ENCODE measurements at places on chromosomes 3 and 15.
A peak's percentile ranks its signal among the peaks of the same experiment; 100 is the strongest.

GRCh38 chr3:46052531-46052930 lies 25.2 kb upstream of the XCR1 start:
- DNase-seq, result no peak

DNA sequence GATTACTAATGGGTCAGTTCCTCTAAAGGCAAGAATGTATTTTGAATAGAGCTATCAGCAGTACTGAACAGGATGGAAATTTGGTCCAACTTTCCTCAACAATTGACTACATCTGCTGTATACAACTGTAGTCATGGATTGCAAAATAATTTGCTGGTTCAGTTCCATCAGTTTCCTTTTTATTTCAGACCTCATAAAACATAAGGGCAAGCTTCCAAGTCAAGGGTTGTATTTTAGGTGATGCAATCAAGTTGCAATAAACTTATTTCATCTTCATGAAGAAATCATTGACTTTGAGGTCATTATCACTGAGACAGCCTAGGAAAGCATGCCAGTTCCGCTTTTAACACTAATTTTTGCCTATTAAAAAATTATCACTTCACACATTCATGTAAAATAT lies 90.4 kb upstream of the TSEN2 start:
- no peak for DNase-seq

- DNase-seq, result no peak
Measured at GRCh38 chr3:171660188-171660587, 150.1 kb downstream of the PLD1 start.

- peak; percentile 85 for DNase-seq
Measured at GRCh38 chr15:41606997-41607396, 48.0 kb downstream of the TYRO3 start.

- DNase-seq, result no peak
Measured at GRCh38 chr15:80507131-80507530, 102.9 kb downstream of the ARNT2 start.

DNA sequence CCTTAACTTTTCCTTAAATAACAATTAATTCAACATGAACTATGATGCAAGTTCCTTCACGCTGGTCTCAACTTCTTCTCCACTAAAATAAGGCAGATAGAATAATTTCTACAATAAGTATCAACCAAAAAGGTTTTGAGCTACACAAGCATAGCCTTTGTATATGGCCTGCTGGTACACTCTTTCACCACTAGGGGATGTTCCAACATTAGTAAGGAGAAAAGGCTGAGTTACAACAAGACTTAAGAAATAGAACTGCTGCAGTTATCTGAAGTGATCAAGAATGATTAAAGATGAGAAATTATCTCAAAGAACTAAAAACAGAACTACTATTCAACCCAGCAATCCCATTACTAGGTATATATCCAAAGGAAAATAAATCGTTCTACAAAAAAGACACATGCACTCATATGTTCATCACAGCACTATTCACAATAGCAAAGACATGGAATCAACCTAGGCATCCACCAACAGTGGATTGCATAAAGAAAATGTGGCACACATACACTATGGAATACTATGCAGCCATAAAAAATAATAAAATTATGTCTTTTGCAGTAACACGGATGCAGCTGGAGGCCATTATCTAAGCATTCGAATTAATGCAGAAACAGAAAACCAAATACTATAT lies 14.4 kb downstream of the ATP13A3 start:
- peak; percentile 70 for DNase-seq

- DNase-seq, result peak; percentile 63
Measured at GRCh38 chr3:157089455-157090221, 70.3 kb downstream of the CCNL1 start.

GRCh38 chr15:78159395-78159794 lies 10.2 kb downstream of the IDH3A start:
- DNase-seq, result no peak

- DNase-seq, result no peak
Measured at GRCh38 chr3:143266511-143266910, 146.9 kb downstream of the CHST2 start.

GRCh38 chr15:67396114-67396513 lies 124.8 kb upstream of the C15orf61 start:
- no peak for DNase-seq

DNA sequence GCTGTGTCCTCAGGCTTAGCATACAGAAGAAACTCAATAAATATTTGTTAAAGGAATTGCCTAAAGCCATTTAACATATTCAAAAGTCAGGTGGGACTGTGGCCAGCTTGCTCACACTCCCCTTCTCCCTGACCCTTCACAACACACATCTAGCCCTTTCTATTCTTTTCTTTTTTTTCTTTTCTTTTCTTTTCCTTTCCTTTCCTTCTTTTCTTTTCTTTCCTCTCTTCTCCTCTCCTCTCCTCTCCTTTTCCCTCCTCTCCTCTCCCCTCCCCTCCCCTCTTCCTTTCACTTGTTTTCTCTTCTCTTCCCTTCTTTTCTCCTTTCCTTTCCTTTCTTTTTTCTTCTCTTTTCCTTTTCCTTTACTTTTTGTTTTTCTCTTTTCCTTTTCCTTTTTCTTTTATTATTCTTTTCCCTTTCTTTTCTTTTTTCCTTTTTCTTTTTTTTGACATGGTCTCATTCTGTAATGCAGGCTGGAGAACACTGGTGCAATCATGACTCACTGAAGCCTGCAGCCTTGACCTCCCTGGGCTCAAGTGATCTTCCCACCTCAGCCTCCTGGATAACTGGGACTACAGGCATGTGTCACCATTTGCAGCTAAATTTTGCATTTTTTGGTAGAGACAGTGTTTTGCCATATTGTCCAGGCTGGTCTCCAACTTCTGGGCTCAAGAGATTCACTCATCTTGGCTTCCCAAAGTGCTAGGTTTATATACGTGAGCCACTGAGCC lies 377.8 kb downstream of the GRM7 start:
- DNase-seq, result peak; percentile 10

DNA sequence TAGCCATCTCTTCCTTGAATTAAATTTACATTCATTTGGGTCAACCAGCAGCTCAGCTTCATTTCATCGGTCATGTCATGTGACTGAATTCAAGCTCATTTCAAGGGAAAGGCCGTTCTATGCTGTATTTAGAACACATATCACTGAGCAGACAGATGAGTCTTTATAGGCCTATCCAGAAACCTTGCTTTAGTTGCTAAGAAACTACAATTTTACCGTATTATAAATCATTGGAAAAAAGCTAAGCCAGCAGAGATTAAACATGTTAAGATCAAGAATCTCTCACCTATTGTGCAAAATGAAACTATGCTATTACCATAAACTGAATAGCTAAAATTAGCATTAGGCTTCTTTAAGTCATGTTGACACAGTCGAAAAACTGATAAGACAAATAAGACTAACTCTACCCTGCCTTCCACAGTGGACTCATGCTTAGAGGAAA lies 2.2 kb downstream of the NPTN start:
- no peak for DNase-seq

DNA sequence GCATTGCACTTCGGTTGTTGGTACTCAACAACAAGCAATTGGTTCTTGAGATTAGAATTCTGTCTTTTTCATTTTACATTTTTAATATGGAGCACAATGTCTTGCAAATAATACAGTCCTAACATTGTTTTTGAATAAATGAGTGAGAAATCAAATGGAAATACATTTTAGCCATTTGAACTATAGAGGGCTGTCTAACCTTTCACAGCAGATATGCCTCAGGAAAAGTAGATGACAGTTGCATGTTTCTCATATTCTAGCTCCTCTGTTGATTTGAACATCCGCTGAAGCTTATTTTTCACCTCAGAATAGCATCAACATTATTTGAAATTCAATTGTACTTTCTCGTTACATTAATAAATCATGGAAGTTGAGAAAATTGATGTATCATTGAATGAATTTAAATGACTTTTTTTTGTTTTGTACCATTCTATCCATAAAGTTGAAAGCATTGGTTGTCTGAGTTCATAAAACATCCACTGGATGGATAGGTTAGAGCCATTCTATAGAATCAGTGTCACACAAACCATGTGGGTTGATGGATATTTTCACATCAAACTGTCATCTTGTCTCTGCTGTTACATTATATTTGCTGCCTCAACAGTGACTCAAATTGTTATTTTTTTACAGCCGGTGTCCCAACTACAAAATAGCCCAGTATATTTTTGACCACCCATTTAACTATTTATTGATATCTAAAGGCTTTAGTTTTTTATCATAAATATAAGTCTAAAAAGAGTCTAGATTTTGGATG lies 928.3 kb downstream of the NSUN3 start:
- DNase-seq, result no peak

DNA sequence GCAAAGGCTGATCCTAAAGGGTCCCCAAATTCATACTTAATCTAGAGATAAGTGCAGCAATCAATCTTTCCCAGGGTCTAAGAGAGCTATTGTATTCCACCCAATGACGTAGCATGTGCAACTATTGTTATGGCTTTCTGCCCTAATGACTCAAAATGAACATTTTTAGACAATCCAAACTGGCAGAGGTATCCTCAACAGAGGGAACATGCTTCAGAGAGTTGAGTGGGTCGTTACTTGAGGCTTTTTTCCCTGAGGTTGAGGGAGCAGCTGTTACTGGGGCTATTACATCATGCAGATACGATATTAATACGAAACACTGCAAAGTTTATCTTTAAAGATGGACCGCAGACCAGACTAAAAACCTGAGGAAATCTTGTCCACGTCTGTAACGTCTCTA lies 278.3 kb upstream of the WNT5A start:
- DNase-seq, result no peak

GRCh38 chr3:63478990-63479660 lies 173.3 kb upstream of the SNTN start:
- DNase-seq, result no peak

- DNase-seq, result no peak
Measured at GRCh38 chr3:63395960-63396359, 117.9 kb downstream of the SYNPR start.

GRCh38 chr15:28945626-28946230 lies 60.0 kb downstream of the APBA2 start:
- DNase-seq, result no peak

DNA sequence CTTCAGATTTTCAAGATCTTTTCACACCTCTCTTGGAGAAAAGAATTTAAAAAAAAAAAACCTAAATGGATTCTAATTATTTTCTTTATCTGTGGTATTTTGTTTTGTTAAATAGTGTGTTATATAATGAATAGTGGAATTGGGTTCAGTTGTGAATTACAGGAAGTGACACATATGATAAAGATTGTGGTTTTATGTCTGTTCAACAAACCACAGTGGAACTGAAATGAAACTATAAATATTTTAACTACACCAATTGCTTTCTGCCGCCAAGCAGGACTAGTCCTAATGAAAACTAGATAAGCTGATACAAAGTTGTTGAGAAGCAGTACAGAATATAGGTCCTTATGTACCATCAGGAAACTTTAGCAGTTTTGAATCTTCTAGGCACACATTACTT lies 121.6 kb downstream of the UBE2E2 start:
- peak; percentile 78 for DNase-seq

- no peak for DNase-seq
Measured at GRCh38 chr3:158680861-158681260, 8.4 kb upstream of the LXN start.

DNA sequence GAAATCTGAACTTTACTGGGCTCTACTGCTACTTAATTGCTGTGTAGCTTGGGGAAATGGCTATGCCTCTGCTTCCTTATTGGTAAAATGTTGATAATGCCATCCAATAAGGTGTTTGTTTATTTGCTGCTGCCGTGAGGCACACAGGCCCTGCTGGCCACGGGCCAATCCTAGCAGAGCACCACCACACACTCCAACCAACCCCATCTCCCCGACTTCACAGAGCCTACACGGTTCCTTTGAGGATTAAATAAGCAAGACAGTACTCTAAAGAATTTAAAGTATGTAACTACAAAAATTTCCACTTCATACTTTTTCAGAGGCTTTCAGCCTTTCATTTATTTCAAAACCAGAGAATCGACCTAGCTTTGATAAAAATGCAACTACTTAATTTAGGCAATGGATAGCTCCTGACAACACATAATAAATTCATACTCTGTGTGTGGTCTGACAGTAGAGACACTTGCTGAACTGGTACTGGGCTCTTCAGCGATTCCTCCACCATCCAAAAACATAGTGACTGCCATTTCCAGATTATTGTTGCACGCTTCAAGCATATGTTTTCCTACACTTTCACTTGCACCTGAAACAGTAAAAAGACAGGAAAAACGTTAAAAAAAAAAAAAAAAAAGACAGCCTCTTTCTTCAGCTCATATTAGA lies 25.3 kb downstream of the UBXN7 start:
- DNase-seq, result no peak

GRCh38 chr3:142886940-142887339 lies 1.9 kb downstream of the PCOLCE2 start:
- peak; percentile 82 for DNase-seq

DNA sequence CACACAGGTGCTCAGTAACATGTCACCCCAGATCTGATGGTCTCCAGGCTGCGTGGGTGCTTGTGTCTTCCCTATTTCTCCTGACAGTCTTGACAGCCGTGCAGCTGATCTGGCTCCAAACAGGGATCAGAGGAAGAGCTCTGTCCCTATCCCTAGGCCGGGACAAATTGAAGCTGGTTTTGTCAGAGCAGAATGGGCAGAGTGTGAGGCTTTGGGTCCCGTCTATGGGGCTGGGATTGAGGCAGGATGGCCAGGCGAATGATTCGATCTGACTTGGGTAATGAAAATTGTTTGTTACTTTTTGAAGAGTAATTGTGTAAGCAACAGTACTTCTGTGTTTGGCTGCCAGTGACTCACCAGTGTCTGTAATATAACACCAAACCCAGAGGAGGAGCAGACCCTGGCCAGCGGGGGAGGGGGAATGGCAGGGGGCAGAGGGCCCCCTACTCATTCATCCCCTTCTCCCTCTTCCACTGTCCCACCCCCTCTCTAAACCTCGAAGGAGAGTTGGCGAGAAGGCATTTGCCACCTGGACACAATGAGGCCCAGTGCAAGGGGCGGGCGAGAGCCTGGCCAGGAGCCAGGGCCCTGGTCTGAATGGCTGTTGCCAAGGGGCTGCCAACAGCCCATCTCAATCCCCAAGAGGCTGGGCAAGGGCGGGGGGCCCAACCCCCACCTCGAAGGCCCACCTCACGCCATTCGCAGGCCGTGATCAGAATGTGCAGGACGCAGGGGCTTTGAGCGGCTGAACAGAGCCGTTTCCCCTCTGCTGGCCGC lies 4.9 kb upstream of the MAGEF1 start:
- DNase-seq, result peak; percentile 55

DNA sequence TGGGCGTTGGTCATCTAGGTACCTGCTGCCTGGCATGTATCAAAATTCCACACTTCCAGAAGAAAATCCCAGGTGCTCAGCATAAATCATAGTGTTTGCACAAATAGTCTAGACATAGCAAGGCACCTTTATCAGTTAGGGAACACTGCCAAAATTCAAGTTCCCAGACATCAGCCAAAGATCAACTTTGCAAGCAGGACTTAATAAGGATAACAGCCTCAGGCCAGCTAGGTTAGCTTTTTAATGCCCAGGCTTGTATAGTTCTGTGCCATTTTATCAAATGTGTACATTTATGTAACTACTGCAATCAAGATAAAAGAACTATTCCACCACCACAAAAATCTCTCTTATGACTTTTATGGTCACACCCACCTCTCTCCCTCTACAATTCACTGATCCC lies 30.7 kb downstream of the DZIP3 start:
- no peak for DNase-seq

DNA sequence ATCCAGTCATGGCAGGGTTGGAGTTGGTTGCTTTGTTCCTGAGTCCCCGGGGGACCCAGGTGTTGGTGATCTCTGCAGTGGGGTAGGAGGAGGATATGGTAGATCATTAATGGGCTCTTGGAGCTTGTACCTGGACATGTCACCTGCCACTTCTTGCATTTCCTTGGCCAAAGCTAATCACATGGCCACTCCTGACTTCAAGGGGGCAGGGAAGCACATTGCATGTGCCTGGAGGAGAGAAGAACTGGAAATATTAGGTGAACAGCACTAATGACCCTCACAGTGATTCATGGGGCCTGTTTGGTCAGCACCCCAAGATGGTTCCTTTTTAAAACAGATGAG lies 87.1 kb upstream of the MYZAP start:
- DNase-seq, result no peak
